ENCODE measurements at places on chromosomes 7 and 10.

DNA sequence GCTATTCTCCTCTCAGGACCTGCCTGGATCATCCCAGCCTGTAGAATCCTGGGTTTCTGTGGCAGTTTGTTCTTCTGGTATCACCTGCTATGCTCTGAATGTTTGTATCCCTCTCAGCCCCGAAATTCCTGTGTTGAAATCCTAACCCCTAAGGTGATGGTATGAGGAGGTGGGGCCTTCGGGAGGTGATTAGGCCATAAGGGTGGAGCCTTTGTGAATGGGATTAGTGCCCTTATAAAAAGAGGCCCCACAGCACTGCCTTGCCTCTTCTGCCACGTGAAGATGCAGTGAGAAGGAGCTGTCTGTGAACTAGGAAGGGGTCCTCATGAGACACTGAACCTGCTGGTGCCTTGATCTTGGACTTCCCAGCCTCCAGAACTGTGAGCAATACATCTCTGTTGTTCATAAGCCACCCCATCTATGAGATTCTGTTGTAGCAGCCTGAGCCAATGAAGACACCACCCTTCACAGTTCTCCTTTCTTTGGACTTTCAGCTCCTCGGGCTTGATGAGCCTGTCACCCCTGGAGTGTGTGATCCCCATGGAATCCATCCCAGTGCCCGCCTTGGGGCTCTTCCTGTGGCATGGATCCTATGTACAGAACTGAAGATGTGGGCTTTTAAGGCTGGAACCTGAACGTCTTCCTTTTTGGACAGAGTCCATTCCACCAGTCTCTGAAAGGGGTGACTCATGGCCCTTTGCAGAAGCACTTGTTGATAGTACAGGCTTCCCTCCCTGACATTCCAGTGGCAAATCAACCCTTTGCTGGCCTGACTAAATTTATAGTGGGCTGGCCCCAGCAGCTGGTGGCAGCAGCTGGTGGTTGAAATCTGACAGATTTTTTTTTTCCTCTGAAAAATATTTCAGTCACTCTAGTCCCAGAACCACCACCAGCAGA is 138.0 kb downstream of the TACC2 start:
- no peak for DNase-seq

GRCh38 chr10:3179174-3179573 is 6.6 kb upstream of the PITRM1 start:
- no peak for DNase-seq

DNA sequence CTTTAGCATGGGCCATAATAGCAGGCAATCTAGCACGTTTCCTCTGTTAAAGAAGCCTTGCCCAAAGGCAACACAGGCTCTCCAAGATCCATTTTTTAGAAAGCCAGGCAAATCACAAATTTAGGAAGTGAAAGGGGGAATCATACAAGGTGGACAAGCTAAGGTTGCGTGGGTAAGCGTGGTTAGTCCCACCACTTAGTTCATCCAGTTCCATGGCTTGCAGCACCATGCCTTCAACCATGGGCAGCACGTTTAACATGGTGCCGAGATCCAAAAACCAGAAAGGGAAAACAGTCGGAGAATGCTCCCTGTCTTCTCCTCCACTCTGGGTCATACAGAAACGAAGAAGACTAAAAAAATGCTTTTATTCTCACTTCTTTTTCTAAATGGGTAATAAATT is 234.4 kb upstream of the IMMP2L start:
- DNase-seq: no peak

GRCh38 chr10:92931597-92931996 is 83.3 kb downstream of the EXOC6 start:
- no peak for DNase-seq

DNA sequence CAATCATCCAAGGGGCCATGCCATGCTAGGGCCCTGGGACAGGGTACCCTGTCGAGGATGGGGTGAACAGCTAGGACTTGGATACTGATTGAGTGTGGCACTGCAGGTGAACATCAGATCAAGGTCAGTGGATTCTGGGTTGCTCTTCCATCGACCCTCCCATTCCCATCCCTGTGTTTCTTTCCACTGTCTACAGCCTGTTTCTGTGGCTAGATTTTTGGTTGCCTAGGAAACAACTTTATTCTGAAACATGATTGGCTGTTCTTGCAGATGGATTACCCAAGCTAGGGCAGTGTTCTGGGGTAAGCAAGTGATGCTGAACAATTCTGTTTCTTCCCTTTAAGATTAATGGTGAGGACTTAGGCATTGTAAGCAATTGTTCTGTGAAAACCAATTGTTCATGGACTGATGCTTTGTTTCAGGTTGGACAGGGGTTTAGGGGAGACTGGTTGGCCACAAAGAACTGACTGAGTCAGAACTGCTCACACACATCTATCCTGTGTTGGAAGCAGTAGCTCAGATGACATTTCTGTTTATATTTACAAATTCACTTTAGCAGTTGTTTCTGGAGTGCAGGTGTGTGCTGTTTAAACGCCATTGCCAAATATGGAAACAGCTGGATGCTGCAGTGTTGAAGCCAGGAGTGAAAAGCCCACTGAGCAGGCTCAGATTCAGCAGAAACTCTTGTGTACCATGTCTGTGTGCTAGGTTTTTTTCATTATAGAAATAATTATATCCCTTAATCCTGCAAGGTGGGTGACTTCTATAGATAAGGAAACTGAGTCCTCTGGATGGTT is 102.3 kb upstream of the BTBD16 start:
- no peak for DNase-seq

GRCh38 chr10:3844491-3845025 is 59.5 kb upstream of the KLF6 start:
- DNase-seq: no peak

GRCh38 chr7:155850766-155851678 is 38.8 kb upstream of the SHH start:
- no peak for DNase-seq

DNA sequence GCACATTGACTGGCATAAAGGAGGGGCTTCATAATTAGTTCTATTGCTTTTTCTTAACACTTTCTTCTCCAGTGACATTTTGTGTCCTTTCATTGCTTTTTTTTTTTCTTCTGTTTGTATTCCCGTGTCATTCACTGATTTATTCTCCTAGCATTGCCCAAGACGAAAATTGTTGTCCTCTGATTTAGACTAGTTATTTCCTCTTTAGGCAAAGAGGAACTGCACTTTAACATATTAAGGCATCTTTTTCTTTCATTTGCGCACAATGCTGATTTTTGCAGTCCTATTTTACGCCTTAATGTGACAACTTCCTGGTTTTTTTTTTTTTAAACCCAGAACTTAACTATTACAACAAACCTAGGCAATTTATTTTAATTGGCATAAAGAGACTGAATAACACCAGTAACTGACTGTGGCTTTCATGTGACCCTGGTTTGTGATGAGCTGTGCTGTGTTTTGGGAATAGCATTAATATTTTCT is 39.7 kb downstream of the ARID5B start:
- DNase-seq: no peak

GRCh38 chr7:92782236-92782635 is 54.1 kb downstream of the CDK6 start:
- no peak for DNase-seq

GRCh38 chr7:132225216-132226030 is 350.8 kb downstream of the PLXNA4 start:
- DNase-seq: no peak

DNA sequence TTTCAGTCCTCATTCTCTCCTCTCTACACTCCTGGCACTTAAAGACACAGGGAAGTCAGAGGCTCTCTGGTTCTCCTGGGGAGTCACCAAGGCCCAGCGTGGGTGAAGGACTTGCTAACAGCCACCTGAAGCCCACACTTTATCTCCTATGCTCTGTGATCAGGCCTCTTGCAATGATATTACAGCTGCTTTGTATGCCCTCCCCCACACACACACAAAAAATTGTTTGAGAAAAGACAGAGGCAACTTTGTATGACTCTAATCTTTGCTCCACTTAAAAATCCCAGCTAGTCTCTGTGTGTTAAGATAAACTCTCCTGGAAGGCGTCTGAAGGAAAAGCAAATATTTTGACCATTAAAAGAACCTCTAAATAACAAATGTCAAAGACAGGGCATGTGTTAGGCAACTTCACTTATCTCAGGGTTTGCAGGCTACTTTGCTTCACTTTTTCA is 507.2 kb downstream of the TNS3 start:
- DNase-seq: no peak

- no peak for DNase-seq
Observed at GRCh38 chr7:5694912-5695726, 86.3 kb downstream of the RNF216 start.

- no peak for DNase-seq
Observed at GRCh38 chr7:109735881-109736280, 1166.2 kb downstream of the DNAJB9 start.

DNA sequence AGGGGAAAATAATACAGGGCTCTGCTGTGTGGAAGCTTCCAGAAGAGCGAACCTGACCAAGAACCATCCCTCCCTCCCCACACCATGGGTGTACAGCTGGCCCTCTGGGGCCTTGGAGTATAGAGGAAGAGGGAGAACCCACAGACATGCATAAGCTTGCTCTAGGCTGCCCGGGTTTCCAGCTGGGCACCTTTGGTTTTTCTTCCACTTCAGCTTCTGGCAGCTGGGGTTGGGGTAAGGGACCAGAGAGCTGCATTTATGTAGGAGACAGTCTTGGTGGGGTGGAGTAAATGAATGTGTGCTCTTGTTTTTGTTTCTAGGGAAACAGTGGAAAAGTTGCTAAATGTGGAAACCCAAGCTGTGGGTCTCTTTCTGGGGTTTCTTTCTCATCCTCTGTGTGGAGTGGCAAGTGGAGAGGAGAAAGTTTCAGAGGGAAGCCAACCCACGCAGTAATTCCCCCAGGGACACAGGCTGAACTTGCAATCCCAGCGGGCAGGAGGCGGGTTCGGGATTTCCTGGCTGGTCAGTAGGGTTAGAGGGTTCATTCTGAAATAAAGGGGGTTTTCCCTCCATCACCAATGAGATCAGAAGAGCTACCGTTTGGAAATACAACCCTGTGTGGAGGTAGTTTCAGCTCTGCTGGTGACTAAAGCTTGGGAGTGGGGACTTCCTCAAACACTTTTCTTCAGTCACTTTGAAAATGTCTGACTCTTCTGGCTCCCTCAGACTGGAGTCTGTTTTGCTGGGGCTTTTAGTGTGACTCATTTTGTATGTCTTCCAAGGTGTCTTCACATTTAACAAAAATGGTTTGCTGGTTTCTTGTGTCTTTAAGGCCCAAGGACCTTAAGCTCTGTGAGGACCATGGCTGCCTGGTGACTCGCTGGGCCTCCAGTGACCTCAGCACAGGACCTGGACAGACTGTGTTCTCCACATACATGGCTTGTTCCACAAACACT is 22.2 kb upstream of the SRGN start:
- DNase-seq: no peak

DNA sequence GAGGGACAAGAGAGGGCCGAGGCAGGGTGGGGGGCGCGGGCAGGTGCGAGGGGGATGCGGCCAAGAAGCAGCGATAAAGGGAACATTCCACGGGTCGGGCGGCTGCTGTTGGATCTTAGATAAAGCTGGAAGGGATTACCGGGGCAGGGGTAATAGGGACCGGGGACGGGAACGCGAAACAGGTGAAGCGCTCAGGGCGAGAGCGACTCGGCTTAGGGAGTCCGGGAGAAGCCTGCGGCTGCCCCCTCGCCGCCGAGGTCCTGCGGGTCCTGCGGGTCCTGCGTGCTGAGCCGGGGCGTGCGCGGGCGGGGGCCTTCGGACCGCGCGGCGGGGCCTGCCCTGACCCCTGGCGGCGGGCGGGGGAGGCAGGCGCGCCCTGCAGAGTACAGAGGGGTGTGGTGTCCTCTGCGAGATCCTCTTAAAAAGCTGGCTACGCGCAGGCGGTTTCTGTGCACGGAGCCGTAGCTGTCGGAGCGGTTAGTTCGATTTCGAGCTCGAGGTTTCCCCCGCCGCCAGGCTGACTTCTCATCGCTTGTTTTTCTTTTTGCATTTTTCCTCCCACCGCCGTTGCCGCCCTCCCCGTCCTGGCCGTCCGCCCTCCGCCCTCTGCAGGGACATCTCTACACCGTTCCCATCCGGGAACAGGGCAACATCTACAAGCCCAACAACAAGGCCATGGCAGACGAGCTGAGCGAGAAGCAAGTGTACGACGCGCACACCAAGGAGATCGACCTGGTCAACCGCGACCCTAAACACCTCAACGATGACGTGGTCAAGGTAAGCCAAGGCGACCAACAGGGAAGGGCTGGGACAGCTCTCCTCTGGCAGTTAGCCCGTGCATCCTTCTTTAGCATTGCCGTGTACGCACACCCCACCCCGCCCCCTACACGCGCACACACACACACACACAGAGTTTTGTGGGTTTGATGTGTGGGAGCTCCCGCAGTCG is 1.4 kb downstream of the CAV1 start:
- DNase-seq: peak; percentile 35

- DNase-seq: no peak
Observed at GRCh38 chr10:114605155-114605797, 52.8 kb downstream of the ABLIM1 start.

GRCh38 chr7:5622746-5623145 is 158.7 kb downstream of the RNF216 start:
- DNase-seq: no peak

GRCh38 chr7:155369766-155370165 is 72.1 kb downstream of the INSIG1 start:
- no peak for DNase-seq

- DNase-seq: no peak
Observed at GRCh38 chr10:90641731-90642130, 216.1 kb downstream of the HTR7 start.

DNA sequence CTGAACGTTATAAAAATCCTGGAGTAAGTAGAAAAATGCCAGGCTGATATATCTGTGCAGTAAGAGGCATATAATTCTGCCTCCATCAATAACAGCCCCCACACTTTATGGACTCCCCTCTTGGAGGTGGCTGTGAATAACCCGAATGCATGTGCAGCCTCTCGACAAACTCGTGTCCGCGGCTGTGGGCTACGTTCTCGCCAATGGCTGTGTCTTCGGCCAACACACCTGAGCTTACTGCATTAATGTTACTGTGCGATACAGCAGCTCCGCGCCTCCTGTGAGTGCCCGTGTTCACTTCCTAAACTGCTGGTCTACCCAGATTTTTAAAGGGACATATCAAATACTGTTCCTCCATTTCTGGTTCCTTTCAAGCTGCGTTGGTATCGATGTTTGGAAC is 209.4 kb downstream of the ADARB2 start:
- DNase-seq: no peak

DNA sequence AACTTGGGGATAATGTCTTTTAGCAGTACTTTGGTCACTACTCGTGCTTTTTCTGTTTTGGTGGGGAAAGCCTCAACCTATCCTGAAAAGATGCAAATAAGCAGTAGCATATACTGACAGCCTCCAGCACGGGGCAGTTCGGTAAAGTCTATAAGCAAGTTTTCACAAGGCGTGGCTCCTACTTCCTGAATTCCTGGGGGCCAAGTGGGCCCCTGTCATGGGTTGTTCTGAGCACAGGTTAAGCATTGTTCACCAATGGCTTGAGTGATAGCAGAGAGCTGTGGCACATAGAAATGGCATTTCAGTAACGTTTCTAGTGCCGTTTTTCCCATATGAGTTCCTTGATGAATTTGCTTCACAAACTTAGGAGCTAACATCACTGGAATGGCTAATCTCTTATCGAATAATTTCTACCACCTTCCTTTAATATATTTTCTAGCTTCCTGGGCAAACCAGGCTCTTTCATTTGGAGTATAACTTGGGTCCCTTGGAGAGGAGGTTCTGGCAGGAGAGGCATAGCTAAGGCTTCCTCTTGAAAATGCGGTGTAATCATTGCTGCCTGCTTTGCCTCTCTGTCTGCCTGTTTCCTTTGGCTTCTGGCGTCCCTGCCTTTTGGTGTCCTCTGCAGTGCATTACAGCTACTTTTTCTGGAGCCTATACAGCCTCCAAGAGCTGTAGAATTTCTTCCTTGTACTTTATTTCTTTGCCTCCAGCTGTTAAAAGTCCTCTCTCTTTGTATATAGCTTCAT is 11.7 kb upstream of the ZNF239 start:
- DNase-seq: no peak

- no peak for DNase-seq
Observed at GRCh38 chr10:35136263-35136815, 9.7 kb downstream of the CREM start.

Data from iPS DF 19.7 (cell line).